Effector memory CD4-positive, alpha-beta T cell (primary cell): ENCODE measurements at places on chromosomes 4 and X.

GRCh38 chr4:107312366-107312765, 276.3 kb upstream of the DKK2 start:
- no peak for DNase-seq

GRCh38 chr4:147786031-147786430, 54.1 kb downstream of the ARHGAP10 start:
- DNase-seq, result no peak

DNA sequence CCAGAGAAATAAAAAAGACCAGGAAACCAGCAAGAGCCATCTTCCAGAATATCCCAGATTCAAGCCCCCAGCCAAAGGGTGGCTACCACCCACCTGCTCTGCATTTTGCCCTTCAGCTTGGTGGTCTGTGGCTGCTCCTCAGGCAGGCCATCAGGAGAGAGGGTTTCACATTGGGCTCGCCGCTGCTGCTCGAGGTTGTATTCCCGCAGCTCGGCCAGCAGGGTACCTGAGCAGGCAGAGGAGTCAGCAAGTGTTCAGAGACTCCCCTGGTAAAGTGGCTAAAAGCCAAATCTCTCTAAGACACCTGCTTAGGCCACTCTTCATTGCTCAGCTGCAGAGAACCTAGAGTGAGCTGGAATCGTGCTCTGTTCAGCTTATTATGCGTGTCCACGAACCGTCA, 110.8 kb upstream of the HSD17B10 start:
- DNase-seq, result no peak

GRCh38 chr4:161546902-161547301, 616.9 kb downstream of the FSTL5 start:
- DNase-seq, result no peak

DNA sequence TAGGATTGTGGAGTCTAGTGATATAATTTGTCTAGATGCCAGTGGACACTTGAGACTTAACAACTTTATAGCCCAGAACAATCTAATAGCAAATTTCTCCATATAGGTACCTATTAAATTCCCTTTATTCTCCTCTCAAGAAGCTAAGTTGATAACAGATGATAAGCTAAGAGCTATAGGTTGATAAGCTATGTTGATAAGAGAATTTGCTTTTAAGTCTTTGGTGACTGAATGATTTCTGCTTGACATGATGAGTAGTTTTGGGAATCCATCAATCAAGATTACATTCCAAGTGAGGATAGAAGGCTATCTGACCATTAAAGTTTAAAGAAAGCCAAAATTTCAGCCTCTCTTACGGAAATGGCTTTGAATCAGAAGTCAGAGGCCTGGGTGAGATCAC, 131.6 kb downstream of the EMCN start:
- DNase-seq, result no peak

DNA sequence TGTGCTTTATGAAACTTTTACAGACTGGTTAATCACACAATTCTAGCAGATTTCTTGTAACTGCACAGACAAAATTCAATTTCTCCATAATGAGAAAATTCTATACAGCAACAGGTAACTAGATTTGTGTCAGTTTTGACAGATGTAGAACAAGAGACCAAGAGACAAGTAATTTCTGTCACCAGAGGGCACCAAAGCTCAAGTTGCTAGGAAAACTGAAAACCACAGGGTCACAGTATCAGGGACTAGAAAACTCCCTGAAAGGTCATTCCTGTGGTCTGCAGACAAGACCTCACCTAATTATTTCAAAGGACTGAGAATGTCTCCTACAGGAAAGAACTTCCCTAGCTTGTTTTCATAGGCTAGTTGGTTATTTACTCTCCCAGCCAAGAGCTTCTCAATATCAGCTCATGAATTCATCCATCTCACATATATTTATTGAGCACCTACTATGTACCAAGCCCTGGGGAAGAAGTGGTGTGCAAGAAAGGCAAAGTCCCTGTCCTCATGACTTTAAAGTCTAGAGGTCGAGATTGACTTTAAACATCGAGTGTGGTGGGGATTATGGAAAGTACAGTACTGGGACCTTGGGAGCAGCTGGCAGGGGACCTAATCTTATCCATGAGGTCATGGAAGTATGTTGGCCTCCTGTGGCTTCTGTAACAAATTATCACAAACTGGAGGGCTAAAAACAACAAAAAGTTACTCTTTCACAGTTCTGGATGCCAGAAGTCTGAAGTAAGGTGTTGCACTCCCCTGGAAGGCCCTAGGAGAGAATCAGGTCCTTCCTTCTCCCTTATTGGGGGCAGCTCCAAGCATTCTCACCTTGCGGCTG, 47.8 kb upstream of the SETD7 start:
- DNase-seq, result no peak

GRCh38 chr4:136918772-136919171, 613.5 kb downstream of the PCDH18 start:
- DNase-seq, result no peak

DNA sequence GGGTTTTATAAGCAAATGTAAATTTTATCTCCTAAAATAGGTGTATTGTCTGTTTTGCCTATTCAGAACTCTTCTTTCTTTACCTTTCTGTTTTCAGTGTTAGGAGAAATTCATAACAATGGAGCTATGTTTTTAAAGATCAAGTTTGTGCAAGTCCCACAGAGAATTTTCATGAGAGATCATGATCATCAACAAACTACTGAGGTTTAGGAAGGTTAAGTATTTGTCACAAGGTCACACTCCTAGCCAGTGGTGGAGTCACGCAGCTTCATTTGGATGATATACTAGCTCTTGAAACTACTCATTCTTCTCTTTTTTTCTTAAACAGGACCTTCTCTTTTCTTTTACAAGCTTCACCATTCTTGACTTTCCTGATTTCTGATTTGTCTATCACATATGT, 892.6 kb upstream of the FRG1 start:
- DNase-seq, result no peak

GRCh38 chr4:122876456-122876855, 45.9 kb downstream of the NUDT6 start:
- no peak for DNase-seq

GRCh38 chrX:150762258-150763165, 69.3 kb downstream of the MTMR1 start:
- DNase-seq, result no peak

DNA sequence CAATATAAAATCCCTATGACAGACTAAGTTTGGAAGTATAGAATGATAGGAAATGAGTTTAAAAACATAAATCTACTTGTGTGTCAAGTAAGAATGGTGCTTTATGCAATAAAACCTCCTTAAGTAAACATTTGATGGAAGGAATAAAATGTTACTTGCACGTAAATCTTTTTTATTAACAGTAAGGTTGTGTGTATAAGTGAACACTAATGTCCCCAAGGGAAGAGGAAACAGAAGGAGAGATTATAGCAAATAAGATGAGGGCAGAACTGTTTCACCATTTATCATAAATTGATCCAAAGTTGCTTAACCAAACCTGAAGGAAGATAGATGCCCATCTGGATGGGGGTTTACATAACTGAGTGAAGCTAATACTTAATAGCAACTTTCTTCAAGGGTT, 86.8 kb downstream of the FRMPD4 start:
- DNase-seq, result no peak

DNA sequence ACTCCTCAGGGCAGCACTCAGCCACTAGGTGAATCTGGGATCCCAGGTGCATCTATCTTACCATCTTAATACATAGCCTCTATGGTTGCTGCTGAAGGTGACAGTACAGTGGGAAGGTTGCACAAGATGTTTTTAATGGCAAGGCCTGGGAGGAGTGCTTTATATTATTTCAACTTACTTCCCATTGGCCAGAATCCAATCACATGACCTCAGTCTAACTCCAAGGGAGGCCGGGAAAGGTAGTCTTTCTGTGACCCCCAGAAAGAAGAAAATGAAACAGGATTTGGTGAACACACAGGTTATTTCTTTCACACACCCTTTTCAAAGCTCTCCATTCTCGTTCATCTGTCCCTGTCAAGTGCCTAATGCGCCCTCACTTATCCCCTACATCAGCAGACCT, 189.1 kb upstream of the ATP6AP2 start:
- no peak for DNase-seq

GRCh38 chr4:76809594-76810305, 88.2 kb downstream of the SOWAHB start:
- no peak for DNase-seq

GRCh38 chrX:138128027-138128671, 562.2 kb downstream of the ZIC3 start:
- DNase-seq, result no peak

DNA sequence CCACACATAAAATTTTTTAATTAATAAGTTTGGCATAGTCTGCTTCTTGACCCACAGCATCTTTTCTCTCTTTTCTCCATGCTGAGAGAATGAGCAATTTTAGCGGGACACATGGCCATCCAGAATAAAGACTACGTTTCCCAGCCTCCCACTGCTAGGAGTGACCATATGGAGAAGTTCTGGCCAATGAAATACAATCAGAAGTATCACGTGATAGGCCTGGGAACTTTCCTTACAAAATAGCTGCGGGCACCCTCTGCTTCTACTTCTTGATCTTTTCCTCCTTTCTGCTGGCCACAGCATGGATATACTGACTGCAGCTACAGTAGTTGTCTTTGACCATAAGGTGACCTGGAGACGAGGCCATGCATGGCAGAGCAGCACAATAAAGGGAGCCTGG, 348.0 kb downstream of the BCOR start:
- DNase-seq, result no peak

DNA sequence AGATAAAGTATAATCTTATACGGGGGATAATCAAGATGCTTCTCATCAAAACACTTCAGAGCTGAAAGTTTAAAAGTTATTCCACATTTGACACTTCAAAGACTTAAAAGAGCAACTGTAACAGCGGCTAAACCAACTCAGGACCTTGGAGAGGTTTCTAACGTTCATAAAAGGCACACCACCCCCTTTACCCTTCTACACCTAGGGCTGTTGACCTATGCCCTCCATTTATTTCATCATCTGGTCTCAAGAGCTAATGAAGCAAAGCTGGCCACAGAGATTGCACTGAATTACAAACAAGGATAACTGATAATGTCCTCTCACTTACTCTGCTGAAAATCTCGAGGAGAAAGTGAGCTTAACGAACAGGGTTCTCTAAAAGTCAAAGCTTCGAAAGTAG, 1.1 kb upstream of the RPS6KA6 start:
- no peak for DNase-seq

DNA sequence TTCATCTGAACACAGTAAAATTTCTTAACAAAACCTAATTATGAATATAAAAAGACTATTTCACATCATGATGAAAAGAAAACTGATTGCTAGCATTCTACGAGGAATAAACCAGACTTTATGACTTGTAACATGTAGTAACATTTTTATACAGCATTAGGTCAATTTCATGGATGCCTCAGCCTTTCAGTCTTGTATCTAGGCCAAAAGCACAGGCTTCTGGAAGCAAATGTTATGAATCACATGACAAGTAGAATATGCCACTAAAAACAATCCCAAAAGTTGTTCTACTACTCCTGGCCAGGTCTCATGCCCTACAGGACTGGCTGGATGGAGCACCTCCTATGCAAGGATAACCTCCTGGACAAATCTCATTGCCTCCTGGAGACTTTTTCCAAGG, 101.2 kb downstream of the ARHGAP6 start:
- DNase-seq, result no peak

DNA sequence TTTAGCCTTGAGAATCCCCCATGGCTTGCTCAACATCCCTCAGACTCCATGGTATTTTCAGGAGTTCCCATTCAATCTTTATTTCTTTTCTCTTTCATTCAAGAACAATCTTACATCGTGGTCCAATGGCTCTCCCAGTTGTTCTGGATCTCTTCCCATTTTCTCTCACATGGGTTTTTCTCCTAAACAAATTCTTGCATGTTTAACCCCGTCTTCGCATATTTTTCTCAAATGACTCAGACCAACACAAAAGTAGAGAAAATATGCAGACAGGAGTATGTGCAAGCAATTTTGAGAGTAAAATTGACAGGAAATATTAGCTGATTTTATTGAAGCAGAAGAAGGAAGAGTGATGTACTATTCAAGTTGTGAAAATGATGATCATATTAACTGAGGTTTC, 396.4 kb upstream of the TRAM1L1 start:
- DNase-seq, result no peak

- DNase-seq, result no peak
These were observed 30.7 kb upstream of the RAPGEF2 start for GRCh38 chr4:159071969-159072765.

DNA sequence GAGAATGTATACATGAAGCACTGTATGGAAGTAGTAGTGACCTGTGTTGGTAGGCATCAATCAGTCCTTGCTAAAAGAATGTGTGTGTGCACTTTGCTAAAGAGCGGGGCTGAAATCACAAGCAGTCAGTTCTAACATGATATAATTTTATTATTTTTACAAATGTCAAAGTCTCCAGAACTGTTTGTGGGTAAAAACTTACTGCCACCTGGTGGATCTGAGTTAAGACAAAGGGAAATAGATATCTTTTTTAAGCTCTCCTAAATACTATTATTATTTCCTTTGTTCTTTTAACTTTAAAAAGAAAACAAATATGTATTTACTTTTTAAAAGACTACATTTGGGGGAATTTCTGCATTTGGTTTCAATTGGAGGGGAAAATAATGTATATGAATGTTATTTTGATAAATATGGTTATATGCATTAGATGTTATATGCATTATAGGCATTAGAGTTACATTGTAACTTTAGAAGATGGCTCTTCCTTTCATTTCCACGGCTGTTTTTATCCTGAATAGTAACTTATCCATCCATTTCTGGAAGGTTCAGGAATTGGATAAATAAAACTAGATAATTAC, 7.8 kb upstream of the CLOCK start:
- DNase-seq, result no peak

- DNase-seq, result no peak
These were observed 9.1 kb downstream of the SMAD1 start for GRCh38 chr4:145490796-145491195.

DNA sequence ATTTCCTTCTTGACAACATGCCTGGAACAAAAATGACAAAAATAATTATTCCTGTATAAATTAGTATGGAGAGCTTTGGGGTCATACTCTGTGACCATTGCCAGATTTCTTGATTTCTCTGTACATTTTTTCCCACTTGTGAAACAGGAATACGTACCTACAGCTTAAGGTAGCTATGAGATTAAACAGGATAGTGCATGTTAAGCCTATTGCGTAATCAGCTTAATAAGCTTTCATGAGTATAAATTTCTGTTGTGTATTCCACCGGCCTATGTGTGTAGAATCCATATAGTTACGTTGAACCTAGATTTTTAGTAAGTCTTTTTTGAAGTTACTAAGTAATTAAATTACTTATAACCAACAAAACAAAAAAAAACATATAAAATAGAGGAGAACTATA, 334.9 kb downstream of the DCTD start:
- DNase-seq, result no peak

GRCh38 chrX:12058087-12058486, 80.2 kb upstream of the FRMPD4 start:
- no peak for DNase-seq

- no peak for DNase-seq
These were observed 87.3 kb downstream of the CFAP299 start for GRCh38 chr4:80422727-80423404.

DNA sequence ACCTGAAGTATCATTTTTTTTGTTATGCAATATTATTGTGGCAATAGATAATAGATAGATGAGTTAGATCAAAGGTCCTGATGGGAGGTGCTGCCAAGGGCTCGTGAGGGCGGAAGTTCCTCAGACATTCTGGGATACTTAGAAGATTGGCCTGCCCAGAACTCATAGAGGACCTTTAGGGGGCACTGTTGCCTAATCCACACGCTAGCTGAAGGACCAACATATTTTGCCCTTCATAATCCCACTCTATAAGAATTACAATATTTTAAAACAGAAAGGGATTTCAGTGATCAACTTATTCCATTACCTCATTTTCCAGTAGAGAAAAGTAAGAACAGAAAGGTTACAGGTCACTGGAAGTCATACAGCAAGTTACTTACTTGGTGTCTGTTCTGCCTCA, 22.9 kb upstream of the COX7B2 start:
- DNase-seq, result no peak
